Jurkat, Clone E6-1 (cell line): ENCODE measurements at places on chromosomes 6 and 20.
A peak's percentile ranks its signal among the peaks of the same experiment; 100 is the strongest.

GRCh38 chr6:38349795-38350194 is 289.9 kb downstream of the BTBD9 start:
- DNase-seq, result no peak

GRCh38 chr20:24603454-24603853 is 134.0 kb downstream of the SYNDIG1 start:
- no peak for DNase-seq

- DNase-seq, result no peak
Measured at GRCh38 chr20:16514140-16514539, 59.1 kb downstream of the KIF16B start.

DNA sequence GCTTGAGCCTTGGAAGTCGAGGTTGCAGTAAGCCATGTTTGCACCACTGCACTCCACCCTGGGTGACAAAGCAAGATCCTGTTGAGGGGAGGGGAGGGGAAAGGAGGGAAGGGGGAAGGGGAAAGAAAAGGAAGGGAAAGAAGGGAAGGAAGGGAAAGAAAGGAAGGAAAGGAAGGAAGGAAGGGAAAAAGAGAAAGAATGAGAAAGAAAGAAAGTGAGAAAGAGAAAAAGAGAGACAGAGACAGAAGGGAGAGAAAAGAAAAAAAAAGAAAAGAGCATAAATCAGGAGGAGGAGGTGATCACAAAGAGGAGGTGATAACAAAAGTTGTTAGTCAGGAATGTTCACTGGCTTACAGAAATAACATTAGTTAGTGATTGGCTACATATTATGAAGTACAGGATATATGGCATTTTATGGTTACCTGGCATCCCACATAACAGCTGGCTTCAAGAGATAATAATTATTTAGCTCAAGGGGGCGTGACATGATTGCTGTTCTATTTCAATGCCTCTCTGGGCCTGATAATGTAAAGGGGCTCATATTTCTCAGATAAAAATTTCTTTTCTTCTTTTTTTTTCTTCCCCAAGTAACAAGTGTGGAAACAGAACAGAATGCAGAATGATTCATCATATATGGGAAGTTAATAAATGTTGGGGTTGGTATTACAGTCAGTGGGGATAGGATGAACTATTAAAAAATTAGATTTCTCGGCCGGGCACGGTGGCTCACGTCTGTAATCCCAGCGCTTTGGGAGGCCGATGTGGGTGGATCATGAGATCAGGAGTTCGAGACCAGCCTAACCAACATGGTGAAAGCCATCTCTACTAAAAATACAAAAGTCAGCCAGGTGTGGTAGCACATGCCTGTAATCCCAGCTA is 27.1 kb downstream of the SAMHD1 start:
- DNase-seq, result no peak

GRCh38 chr20:34231634-34232033 is 9.6 kb upstream of the ASIP start:
- DNase-seq, result no peak

DNA sequence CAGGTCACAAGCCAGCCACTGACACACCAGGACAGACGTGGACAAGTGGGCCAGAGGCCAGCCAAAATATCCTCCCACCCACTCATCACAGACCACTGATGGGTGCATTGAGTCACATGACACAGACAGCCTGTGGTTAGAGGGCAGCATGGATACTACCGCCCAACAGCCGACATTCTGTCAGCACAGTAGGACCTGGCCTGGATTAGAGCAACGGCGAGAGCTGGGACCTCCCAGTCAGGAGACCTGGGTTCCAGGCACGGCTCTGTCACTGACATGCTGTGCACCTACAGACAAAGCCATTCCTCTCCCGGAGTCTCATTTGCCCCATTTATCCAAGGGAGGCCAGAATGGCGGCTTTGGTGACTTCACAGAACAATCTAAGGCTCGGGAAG is 8.0 kb downstream of the ZNF335 start:
- no peak for DNase-seq

DNA sequence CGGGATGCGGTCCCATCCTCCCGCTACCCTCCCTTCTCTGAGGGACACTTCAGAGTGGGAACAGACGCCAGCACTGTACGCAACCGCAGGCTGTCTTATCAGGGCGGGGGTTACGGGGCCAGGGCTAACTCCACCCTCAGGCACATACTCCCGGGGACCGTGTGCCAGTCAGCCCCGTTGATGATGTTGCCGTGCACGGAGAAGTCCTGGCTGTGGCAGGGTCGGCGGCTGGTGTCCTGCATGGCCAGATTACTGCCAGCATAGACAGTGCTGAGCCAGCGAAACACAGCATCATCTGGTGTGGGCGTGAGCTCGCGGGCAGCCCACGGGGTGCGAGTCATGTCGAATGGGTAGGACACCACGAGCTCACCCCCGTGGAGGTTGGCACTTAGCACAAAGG is 5.0 kb downstream of the CPXM1 start:
- DNase-seq, result no peak

GRCh38 chr20:1417273-1417672 is 24.4 kb upstream of the FKBP1A start:
- DNase-seq, result no peak

- DNase-seq, result peak; percentile 63
Measured at GRCh38 chr6:39865011-39865888, 69.0 kb downstream of the MOCS1 start.

DNA sequence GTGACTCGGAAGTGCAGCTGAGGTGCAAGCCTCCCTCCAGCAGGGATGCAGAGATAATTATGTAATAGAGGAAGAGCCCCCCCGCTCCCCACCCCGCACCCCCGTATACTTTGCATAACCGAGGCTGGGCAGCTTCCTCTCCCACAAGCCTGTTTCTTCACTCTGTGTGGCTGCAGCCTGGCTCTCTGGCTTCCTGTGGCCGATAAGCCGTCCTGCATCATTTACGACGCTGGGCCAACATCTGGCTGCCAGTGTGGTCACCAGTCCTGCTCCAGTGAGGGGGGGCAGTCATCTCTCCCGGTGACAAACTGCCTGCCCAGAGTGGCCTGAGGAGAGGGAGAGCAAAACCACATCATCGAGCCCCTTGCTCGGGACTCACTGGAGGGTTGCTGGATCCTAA is 59.2 kb downstream of the RBM38 start:
- no peak for DNase-seq
